ENCODE measurements at places on chromosomes 7 and 10.

GRCh38 chr7:20797462-20798080 lies 10.9 kb upstream of the SP8 start:
- DNase-seq: no peak

DNA sequence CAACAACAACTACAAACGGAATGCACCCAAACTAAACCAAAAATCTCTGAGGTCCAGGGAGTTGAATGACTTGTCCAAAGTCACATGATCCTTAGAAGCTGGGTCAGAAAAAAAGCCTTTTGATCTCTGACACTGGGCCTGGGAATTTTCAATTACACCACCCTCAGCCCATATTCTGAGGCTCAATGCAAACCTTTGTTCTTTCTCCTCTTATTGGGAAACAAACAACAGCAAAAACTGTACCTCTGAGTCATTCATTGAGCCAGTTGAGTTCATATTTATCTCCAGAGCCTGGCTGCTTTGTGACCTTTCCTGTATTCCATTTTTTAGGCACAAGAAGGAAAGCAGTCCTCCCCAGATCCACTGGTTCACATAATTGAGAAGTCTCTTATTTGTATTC lies 51.2 kb upstream of the SORCS1 start:
- DNase-seq: no peak

- no peak for DNase-seq
These were observed 35.9 kb downstream of the ZRANB1 start for GRCh38 chr10:124977648-124978375.

- DNase-seq: no peak
These were observed 28.4 kb downstream of the RASGEF1A start for GRCh38 chr10:43238462-43238861.

DNA sequence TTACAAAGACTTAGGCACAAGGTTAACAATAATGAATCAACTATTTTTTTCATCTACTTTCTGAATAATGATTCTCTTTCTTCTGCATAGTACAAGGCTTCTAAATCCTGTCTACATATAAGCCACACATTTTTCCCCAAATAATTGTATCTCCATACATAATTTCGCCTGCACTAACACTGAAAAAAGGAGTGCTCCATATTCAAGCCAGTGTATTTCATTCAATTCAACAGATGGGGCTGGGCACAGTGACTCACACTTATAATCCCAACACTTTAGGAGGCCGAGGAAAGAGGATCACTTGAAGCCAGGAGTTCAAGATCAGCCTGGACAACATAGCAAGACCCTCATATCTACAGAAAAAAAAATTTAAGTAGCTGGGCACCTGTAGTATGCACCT lies 86.0 kb upstream of the ZNF800 start:
- no peak for DNase-seq

DNA sequence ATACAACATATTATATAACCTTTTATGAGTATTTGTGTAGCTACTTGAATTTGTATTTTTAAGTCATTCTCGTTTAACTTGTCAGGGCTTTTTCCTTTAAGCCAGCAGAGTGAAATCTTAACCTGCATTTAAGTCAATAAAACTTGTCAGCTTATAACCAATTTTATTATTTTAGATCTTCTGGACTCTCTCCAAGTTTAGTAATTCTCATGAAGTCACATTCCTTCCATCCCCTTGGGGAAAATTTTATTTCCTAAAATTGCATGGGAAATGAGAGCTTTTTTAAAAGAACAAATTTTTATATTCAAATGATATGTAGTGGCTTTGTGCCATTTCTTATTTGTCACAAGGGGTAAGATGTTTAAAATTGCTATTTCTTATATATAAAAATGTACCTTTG lies 74.0 kb downstream of the SEPTIN7 start:
- DNase-seq: no peak

DNA sequence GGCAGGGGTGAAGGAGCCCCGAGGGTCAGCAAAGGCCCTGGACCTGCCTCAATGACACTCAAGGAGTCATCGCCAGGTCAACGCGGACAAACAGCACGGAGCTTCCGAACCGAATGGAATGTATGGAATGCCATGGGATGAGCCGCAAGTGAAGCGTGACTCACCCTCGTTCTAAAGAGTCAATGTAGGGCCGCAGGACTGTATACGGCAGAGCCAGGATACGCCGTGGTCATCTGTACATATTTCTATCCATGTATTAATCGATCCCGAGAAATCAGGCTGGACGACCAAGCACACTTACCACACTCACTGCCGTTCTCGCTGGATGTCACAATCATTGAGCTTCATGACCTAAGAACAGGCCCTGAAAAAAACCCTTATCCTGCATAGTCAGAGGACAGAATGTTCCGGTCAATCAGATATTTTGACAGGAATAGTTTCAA lies 4.3 kb downstream of the SNX8 start:
- no peak for DNase-seq

Data from bone marrow (tissue), 2 donors.